Cardiac ventricle fibroblast (primary cell): ENCODE measurements at places on chromosomes 16 and 17. TPM values are rescaled to one million over a fixed set of nuclear protein-coding genes. Genes with fewer than 3 reads are reported as not detected.

Gene CPD
- 308 and 458 TPM in 2 replicates for total RNA-seq

Gene RHOT1
- total RNA-seq = 17.9 and 20.8 TPM in 2 replicates

Gene FOXC2
- 4.4 and 4.5 TPM in 2 replicates for total RNA-seq

Gene CCL14
- total RNA-seq = 1.5 and 7.8 TPM in 2 replicates

Gene TPSD1
- not detected in 2 replicates for total RNA-seq

Gene EVI2B
- total RNA-seq = 2.9 and 3.2 TPM in 2 replicates

Gene RANBP10
- 5.7 and 5.8 TPM in 2 replicates for total RNA-seq

Gene BAIAP3
- total RNA-seq = 0.15 and 0.37 TPM in 2 replicates

Gene AXIN2
- 25.4 and 26.2 TPM in 2 replicates for total RNA-seq

Gene TOX3
- not detected in 2 replicates for total RNA-seq

Gene OSGIN1
- 10.2 and 10.7 TPM in 2 replicates for total RNA-seq

Gene RTN4RL1
- total RNA-seq = 2.6 and 4.8 TPM in 2 replicates

Gene TOP2A
- total RNA-seq = 10.6 and 19.0 TPM in 2 replicates

Gene HOXB8
- total RNA-seq = not detected in 2 replicates
